ENCODE measurements at places on chromosomes 2 and 18.
A peak's percentile ranks its signal among the peaks of the same experiment; 100 is the strongest.

DNA sequence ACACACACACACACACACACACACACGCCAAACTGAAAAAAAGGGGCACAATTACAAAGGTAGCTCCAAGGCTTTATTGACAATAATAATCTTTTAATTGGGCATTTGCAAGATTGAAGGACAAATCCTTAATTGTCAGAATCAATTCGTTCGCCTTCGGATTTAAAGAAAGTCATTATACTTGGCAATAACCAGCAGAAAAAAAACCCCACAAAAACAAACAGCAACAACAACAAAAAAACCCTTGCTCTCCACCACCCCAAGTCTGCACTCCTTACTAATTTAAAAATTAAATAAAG is 1.8 kb upstream of the HOXD8 start:
- DNase-seq, result no peak

- no peak for DNase-seq
Measured at GRCh38 chr2:100554798-100555407, 7.9 kb upstream of the PDCL3 start.

- DNase-seq, result peak; percentile 5
Measured at GRCh38 chr2:71223767-71224333, 3.1 kb downstream of the PAIP2B start.

DNA sequence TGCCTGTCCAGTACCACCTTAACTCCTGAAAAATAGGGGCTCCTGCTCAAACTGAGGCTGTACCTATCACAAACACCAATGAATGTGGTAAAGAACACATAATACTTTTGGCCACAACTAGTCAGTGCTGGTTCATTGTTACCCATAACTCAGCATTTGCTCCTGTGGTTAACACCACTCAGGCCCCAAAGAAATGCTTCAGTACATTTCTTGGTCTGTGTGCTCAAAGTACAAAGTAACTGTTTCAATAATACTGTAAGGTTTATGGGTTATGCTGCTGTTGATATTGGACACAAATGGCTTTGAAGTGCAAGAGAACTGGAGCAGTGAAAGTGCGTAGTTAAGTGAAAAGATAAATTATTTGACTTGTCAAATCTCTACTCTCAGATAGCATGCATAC is 95.0 kb upstream of the TACR1 start:
- no peak for DNase-seq

DNA sequence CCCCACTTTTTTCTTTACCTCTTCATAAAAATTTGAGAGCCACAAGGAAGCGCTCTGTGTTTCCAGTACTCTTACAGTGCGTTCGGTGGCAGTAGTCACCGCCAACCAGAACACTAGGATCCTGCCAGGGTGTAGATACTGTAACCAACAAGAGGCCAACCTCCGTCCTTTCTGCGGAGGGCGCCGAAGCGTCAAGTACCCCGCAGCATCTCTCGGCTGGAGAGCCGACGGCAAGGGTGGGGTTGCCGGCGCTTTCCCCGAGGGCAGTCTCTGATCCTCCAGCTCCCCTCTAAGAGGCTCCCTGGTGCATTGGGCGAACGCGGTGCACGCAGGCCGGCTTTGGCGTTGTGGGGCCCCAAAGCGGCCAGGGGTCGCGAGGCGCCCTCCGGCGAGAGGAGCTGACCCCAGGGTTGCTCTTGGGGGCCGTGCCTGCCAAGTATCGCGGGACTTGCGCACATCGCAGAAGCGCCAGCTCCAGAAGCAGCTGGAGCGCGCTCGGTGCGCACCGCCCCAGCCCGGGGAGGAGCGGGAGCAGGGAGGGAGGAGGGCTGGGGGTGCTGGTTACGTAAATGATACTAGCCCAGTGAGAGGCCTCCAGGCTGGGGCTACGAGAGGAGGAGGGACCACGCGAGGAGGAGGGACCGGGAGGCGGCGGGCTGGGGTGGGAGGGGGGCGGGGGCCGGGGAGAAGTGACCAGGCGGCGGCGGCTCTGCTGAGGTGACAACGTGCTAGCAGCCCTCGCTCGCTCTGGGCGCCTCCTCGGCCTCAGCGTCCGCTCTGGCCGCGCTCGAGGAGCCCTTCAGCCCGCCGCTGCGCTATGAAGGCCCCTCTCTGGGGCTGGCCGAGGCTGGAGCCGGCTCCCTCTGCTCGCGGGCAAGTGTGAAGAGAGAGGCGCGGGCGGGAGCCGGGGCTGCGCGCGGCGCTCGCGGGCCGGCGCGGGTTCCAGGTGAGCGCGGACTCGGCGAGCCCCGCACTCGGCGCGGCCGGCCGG is at the start of gene GALNT13:
GALNT13 (plus strand) TSS at position 692 of the 991 bp plus-strand sequence.
- DNase-seq, result no peak

- no peak for DNase-seq
Measured at GRCh38 chr18:32167980-32168730, 21.7 kb upstream of the MEP1B start.

GRCh38 chr2:31227711-31228125 is 6.2 kb upstream of the EHD3 start:
- DNase-seq, result no peak
